NCI-H2081 (cell line): ENCODE measurements at places on chromosomes 6 and 20.

DNA sequence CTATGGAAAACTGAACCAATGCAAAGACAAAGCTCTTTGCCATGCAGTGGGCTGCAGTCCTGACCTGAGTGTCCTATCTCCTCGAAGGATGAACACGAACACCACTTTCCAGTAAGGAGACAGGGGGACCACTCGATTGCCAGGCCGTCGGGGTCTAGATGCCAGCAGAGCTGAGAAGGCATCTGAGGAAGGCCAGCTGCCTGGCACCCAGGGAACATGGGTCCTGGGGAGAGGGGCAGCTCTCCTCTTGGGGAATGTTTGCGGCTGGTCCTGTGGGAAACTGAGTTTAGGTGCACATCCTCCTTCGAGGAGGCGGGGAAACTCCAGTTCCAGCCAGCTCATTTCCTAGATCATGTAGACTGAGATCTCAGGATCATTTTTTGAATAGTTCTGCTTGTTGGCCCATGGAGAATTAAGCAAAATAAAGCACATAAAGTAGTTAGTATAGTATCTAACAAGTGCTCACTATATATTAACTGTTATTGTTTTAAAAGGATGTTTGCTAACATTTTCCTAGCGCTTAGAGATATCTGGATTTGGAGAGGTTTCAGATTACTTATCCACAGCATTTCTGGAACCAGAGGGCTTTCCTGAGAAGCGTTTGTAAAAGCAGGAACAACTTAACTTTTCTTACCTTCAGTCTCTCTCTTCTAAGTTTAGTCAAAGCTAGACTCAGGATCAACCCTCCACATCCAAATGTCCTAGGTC, 225.3 kb upstream of the FOXQ1 start:
- DNase-seq = no peak

- DNase-seq = no peak
These were observed 7.8 kb downstream of the DLGAP4 start for GRCh38 chr20:36313926-36314325.

DNA sequence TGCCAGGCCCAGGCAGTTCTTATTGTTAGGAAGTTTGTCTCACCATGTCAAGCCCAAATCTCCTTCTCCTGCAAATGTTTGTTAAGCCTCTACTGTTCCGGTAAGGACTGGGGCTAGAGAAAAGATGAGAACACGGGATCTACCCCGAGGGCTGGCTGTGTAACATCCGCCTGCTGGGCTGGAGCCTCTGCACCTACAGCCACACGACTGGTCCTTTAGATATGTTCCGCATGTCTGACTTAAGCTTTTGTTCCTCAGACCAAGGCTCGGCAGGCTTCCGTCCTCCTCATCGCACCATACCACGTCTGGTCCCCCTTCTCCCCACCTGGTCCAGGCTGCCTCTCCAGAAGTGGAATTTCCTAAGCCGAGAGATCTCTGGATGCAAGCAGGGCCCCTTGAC, 2.6 kb downstream of the GHRH start:
- DNase-seq = no peak

DNA sequence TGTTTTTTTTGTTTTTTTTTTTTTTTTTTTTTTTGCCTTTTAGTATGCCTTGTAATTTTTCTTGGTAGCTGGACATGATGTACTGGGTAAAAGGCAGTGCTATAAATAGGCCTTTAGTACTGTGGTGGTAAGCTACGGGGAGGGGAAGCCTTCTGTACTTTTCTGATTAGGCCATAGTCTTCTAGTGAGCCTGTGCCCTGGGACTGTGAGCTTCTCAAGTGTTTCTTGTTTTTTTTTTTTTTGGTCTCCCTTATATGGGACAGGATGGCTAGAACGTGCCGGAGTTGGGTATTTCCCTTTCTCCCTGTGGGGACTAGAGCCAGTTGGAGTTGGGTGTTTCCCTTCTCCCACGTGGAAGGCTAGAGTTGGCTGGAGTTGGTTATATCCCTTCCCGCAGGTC, 59.4 kb upstream of the PRELID3B start:
- DNase-seq = no peak

DNA sequence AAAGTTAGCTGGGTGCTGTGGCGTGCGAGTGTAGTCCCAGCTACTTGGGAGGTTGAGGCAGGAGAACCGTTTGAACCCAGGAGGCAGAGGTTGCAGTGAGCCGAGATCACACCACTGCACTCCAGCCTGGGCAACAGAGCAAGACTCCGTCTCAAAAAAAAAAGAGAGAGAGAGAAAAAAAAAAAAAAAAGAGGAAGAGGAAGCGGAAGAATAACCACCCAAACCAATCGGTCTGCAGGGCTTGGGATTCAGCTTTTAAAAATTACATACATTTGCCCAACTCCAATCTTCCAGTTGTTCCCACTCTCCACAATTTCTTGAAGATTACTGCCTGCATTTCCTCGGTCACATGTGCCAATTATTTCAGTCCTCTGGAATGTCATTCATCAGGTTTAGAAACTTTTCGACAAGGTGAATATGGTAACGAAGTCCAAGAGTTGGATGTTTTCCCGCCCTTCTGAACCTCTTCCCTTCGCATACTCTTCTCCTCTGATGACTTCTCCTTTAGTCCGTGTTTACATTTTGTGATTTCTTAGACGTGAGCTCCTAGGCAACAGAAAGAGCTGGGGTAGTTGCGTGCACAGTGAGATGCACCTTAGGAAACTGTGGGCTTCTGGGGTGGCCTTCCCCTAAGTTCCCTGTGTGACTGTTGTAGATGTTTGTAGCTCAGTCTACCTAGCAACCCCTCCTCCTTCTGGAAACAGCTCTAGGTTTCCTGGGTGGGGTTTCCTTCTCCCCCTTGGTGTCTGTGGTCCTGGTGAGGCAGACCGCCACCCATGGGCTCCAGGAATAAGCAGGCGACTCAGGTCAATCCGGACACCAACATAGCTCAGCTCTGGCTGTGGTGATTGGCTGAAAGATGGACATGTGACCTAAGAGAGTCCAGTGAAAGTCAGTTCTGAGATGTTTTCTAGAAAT, 63.0 kb upstream of the NCOA3 start:
- no peak for DNase-seq

DNA sequence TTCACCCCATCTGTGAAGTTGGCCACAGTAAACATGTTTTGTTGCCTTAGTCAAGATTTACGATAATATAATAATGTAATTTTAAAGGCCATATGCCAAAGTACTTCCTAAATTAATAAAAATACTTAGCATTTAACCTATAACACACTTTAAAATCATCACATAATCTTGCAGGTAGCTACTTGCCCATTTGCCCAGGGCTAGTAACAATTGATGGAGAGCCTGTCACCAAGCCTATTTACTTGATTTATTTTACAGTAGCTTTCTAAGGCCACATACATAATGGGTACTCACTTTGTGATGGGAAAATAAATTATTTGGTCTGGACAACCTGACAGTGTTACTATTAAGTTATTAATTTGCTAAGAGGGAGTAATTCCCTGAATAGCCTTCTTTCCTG, 14.5 kb downstream of the BTBD9 start:
- no peak for DNase-seq

DNA sequence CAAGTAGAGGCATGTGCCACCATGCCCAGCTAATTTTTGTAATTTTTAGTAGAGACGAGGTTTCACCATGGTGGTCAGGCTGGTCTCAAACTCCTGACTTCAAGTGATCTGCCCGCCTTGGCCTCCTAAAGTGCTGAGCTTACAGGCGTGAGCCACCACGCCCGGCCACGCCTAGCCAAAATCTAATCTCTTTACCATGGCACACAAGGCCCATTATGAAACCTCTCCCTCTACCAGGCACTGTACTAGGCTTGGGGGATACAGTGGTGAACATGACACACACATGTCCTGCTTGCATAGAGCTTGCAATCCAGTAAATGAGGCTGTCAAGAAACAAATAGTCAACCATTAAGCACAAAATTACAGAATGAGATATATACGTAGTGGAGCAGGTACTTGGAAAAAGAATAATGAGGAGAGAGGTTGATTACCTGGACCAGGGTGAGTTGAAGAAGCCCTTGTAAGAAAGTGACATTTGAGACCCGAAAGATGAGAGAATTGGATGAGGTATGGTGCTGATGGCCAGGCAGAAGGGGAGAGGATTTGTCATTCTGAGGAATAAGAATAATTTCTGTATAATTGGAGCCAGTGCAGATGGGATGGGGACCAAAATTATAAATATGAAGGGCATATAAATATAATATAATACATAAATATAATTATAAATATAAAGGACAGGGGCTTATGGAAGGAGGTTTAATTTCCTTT, 1.2 kb upstream of the CTNNBL1 start:
- no peak for DNase-seq

DNA sequence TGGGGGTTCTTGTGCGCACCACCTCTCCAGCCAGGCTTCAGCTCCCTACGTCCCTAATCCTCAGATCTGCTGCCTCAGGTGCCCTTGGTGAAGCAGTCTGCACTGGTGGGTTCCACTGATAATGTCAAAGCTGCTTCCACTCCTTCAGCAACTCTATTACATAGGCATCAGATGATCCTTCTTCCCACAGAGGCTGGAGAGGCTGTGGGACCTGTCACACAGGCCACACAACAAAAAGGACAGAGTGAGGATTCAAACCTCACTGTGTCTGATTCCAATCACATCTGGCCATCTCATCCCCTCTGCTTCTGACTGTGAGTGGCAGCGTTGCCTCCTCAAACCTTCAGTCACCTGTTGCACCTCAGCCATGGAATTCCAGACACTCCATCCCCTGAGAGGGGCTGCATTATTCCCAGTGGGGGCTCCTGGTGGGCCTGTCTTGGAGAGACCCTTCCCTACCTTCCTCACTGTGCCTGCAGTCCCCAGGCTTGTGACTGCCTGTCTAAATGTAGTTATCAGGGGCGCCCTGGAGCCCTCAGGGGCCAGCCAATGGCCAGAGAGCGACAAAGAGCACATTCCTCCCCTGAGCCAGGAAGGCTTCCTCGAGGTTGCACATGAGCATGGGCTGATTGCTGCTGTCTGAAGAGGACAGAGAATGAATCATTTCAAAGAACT, 211.4 kb upstream of the ECI2 start:
- no peak for DNase-seq

DNA sequence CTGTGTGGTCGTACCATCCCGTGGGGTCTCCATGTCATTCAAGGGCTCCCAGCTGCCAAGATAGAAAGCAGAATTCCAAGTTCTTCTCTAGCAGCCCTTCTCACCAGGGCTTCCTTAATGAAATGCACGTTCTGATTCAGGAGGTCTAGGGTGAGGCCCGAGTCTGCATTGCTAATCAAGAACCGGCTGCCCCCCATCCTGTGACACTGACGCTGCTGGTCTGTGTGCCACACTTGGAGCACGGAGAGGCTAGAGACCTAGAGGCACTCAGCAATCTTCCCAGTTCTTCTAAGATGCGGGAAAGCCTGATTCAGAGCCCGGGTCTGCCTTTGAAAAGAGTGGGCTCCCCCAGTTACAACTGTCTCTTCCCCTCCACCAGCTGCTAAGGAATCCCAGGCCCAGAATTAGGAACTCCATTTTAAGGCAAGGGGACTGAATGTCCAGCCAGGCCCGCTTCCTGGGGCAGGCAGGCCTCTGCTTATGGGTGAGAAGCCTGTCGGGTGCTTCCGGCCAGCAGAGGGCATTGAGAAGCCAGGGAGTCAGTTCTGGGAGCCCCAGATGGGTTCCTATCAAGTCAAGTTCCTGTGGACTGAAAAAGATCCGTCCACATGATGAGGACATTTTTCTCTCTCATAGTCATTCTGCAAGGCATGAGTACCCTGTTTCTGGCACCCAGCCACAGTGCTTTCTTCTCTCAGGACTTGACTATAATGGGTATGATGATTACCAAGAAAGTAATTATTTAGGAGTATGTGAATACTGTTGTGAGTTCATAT, 69.8 kb upstream of the RIN2 start:
- no peak for DNase-seq

DNA sequence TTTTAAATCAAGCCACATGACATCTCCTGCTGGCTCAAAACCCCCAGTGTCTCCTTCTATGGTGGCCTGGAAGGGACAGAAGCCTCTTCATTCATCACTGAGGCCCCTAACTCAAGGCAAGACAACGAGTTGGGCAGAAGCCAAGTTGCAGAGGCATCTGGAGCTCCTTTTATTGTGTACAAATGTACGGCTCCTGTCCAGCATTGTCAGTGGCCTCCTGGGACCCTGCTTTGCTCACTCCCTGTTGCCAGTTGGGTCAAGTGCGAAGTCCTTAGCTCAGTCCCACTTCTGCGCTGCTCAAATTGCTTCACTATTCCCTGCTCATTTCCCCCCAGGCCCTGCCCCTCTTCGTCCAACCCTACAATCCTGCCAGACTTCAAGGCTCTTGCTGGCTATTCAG, 181.2 kb upstream of the PMEPA1 start:
- no peak for DNase-seq

- no peak for DNase-seq
These were observed 191.2 kb downstream of the BCAS1 start for GRCh38 chr20:53879048-53879684.

- DNase-seq = no peak
These were observed 9.6 kb upstream of the CPNE5 start for GRCh38 chr6:36848658-36849441.

DNA sequence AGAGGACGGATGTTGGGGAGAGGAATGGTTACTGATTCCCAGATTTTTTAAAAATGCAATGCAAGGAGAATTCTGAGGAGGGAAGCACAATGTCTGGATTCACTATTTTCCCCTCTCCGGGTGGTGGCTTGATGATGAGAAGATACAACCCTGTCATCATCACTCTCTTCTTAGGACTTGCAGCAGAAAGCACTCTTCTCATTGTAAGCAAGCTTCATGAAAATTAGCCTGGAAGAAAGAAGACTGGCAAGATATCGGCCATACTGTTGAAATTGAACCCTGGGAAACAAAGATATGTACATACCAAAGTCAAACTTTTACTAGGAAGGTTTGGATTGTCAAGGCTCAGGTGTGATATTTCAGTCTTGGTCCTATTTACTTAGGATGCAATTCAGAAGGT, 195.7 kb downstream of the EDN1 start:
- DNase-seq = no peak

DNA sequence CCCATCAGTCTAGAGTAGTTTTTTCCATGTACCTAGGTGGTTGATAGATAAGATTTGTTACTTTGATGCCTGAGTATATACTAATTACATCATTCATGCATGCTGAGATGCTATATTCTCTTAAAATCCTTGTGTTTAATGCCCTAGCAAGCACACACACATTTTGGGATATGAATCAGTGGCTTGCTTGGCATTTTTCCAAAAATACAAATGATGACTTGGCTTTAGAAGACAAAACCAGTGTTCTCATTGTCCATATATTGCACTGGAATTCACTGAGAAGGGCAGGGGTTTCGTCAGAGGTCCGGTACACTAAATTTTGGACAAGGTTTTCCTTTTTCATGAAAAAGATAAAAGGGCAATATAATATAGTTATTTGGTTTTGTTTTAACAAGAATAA, 24.9 kb downstream of the GTPBP2 start:
- DNase-seq = no peak

DNA sequence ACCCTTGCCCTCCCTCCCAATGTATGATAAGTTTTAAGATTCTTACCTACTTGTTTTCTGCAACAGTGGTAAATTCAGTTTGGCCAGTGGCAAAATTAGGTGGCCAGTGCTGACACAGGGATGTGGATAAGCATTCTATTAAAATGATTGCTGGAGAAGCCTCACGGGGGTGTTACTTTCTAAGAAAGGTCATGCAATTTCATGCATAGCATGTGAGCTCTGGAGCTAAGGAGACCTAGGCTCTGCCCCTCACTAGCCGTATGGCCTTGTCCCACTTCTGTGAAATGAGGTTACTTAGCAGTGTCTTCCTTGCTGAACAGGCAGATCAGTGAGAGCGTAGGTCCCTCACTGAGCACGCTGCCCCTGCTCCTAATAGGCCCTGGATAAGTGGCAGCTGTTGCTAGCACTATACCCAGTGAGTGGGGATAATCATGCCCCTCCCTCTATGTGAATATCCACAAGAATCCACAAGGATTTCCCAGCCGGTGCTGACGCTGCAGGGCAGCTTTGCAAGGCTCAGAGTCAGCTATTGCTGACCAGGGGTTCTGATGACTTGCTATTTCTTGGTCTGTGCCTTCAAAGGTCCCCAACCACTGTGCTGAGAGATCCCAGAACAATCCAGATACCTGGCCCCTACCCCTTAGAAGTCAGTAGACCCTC, 86.5 kb upstream of the MRPS10 start:
- no peak for DNase-seq
